ENCODE measurements at places on chromosomes 1 and 21. TPM values are rescaled to one million over a fixed set of nuclear protein-coding genes. Genes with fewer than 3 reads are reported as not detected.

GRCh38 chr1:28466226-28466778, 39.5 kb upstream of the RCC1 start:
- no peak for DNase-seq

GRCh38 chr1:10045480-10046355, 13.0 kb downstream of the UBE4B start:
- DNase-seq = no peak

- peak; percentile 65 for DNase-seq
These were observed 163.4 kb upstream of the USP24 start for GRCh38 chr1:55378582-55378981.

GRCh38 chr1:53461323-53462044, 2.3 kb downstream of the DMRTB1 start:
- DNase-seq = no peak

DNA sequence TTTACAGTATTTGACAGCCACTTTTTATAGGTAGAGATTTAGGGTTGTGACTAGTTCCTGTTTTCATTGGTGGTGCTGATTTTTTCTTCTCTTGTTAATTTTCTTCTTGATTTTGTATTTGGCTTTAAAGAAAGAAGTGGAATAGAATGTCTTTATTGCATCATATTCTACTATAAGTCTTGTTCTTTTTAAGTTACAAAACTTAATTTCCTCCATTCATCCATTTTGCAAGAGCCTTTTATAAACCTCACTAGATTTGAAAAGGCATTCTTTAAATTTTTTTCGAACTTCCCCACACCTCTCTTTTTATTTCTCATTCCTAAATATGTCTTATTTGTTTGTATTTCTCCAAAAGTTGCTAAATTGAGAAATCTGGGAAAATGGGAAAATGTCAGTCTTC, 1368.6 kb upstream of the ADGRL4 start:
- no peak for DNase-seq

- DNase-seq = no peak
These were observed 142.9 kb downstream of the ROR1 start for GRCh38 chr1:63916485-63917360.

DNA sequence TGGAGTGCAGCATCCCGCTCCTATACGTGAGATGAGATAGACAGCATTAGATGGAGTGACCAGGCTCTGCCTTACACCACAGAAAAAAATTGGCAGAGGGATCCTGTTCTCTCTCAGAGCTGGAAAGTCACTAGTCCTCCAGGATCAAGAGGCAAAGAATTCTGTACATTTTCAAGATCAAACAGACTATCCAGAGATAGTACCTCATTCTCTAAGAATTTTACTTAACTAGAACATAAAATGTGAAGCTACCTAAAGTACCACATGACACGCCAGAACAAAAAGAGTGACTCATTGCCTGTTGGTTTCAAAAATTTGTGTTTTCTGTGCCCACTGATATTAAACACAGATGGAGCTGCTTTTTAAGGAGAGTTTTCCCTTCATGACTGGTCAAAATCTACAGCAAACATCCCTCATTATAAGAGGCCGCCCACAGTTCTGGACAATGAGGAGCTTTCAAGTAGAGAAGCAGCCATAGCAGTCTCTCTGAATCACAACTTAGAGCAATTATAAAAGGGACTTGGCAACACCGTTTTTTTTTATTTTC, 32.3 kb downstream of the CD160 start:
- no peak for DNase-seq

- peak; percentile 84 for DNase-seq
These were observed 10.7 kb downstream of the OPTC start for GRCh38 chr1:203504400-203505250.

- no peak for DNase-seq
These were observed 52.8 kb downstream of the WNT9A start for GRCh38 chr1:227894831-227895451.

GRCh38 chr1:30731806-30732276, 8.5 kb upstream of the MATN1 start:
- no peak for DNase-seq

GRCh38 chr1:109268431-109269211, 14.3 kb downstream of the PSRC1 start:
- DNase-seq = peak; percentile 54

GRCh38 chr1:55926906-55927471, 652.4 kb downstream of the PLPP3 start:
- DNase-seq = no peak

Gene PSMD4
- 112 TPM for total RNA-seq

Gene S100A14
- total RNA-seq = 112 TPM

Gene IGSF3
- 20.1 TPM for total RNA-seq

Gene SAMD11
- 6.0 TPM for total RNA-seq

Gene AVPR1B
- not detected for total RNA-seq

Gene LYSMD1
- total RNA-seq = 6.2 TPM

Gene CD48
- 21.5 TPM for total RNA-seq

Gene KLHDC8A
- 0.78 TPM for total RNA-seq

Gene DYRK3
- 8.1 TPM for total RNA-seq
